Stimulated activated effector memory CD8-positive, alpha-beta T cell treated with anti-CD3 and anti-CD28 coated beads, Interleukin-12 subunit alpha, Interleukin-12 subunit beta, amount 100 ng/mL, for 72 hours (primary cell): ENCODE measurements at places on chromosomes 7 and 10.

- no peak for DNase-seq
Measured at GRCh38 chr7:28596245-28596935, 184.1 kb downstream of the CREB5 start.

GRCh38 chr10:28839600-28840007 lies 162.3 kb downstream of the BAMBI start:
- DNase-seq = no peak

GRCh38 chr7:7738177-7738576 lies 19.8 kb upstream of the RPA3 start:
- DNase-seq = no peak

DNA sequence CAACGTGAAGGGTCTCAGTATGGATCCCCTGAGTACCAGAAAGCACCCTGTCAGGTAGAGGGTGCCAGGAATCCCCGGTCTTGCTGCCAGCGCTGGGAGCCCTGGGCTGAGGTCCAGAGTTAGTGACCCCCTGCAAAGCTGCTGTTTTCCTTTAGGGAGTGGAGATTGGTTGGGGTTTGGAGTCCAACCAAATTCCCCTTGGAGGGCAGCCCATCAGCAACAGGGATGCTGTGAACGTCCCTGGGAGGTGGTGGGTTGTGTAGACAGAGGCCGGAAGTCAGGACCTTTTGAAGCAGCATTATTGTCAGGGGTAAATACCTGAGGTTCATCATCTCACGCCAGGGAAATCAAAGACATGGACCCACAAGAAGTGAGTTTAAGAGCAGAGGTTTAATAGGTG lies 104.2 kb downstream of the COL26A1 start:
- no peak for DNase-seq

DNA sequence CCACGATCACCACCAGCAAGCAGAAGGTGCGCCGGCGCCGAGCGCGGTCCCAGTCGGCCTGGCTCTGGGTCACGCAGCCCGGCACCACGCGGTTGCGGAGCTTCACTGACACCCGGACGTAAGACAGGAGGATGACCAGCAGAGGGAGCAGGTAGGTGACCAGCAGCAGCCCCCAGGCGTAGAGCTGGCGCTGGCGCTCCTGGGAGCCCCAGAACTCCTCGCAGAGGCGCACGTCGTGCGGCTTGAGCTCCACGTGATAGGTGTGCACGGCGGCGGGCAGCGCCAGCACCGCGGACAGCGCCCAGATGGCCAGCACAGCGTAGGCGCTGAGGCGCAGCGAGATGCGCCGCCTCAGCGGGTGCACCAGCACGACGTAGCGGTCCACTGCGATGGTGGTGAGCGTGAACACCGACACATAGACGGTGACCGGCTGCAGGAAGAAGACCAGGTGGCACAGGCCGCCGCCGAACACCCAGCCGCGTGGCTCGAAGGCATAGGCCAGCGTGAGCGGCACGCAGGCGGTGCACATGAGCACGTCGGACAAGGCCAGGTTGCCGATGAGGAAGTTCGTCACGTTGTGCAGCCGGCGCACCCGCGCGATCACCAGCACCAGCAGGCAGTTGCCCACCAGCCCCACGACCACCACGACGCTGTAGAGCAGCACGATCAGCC lies 920 bp downstream of the PRLHR start:
- no peak for DNase-seq

GRCh38 chr10:15483215-15484075 lies 112.4 kb upstream of the FAM171A1 start:
- DNase-seq = no peak

DNA sequence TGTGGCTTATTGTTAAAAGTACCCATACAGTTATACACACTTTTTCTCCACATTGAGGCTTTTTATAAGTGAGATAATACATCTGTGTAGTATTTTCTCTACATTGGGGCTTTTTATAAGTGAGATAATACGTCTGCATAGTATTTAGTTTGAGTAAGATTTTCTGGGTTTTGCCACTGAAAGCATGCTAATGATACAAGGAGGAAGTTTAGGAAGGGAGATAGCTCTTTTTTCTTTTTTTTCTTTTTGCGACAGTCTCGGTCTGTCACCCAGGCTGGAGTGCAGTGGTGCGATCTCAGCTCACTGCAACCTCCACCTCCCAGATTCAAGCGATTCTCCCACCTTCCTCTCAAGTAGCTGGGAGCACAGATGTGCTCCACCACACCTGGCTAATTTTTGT lies 13.3 kb downstream of the FAM107B start:
- no peak for DNase-seq

DNA sequence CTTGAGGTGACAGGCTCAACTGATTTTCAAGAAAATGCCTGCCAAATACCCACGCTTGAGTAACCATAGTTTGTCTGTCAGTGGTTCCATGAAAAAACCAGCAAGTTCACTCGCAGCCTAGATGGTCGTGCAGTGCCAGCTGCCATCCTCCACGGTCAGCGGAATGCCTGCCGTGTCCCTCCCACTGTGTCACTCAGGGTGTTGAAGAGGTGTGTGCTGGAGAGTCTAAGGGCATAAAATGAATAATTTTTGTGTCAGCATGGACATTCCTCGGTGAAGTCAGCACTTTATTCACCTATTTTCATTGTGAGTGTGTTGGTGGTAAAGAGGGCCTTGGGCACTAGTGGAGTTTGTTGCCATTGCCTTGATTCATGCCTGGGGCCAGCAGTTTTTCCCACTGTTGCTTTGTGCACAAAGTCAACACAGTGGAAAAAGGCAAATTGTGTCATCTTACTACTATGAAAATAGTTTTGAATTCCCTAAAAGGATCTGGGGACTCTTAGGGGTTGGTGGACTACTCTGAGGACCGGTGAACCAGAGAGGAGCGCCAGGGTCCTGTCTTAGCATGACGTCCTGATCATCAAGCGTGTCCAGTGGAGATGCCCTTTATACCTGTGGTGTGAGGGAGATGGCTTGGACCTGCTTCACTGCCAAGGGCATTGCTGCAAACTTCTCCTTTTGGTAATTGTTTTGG lies 17.6 kb downstream of the MINDY4 start:
- DNase-seq = no peak

DNA sequence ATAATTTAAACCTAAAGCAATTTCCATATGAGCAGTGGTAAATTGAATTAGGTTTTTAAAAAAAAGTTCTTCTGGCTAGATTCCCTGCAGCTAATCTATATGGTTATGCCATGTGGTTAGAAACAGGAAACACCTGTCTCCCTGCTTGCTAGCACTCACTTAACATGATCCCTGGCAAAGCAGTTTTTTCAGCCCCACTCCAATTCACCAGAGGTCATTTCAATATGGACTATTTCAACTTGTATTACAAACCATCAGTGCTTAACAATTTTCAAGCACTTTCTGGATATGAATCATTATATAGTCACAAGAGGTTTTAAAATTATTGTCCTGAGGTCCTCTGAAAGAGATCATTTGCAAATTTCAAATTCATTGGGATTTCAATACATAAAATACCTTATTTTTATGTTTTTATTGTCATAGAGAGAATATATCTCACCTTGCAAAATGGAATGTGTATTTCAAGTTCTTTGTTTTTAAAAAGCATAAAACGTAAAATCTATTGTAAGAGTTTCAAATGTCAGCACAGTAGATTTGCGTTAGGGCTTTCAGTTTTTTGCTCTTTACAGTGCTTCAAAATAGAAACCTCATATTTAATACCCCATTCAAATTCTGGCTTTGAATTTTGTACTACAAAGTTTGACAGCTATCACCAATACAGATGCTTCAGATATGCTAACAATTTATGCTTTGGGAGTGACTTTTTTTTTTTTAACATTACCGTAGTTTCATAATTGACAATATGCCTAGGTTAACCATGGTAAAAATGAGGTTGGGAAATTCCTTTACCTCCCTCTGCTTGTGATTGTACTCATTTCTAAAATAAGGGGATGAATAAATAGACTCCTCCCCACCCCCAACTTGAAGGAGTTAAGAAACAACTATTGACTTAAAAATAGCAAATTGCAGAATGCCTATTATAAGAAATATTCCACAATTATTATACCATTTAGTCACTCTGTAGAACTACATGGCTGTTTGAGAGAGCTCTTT lies 117.5 kb upstream of the HGF start:
- no peak for DNase-seq

GRCh38 chr7:75979759-75980429 lies 14.5 kb downstream of the TMEM120A start:
- no peak for DNase-seq

GRCh38 chr10:46236546-46236887 lies 50.3 kb upstream of the ANTXRL start:
- peak; percentile 40 for DNase-seq

GRCh38 chr10:48981310-48981907 lies 41.8 kb upstream of the LRRC18 start:
- peak; percentile 31 for DNase-seq

GRCh38 chr10:11842411-11842810 lies 19.3 kb downstream of the PROSER2 start:
- no peak for DNase-seq

GRCh38 chr10:75294518-75294865 lies 58.7 kb upstream of the COMTD1 start:
- DNase-seq = no peak

DNA sequence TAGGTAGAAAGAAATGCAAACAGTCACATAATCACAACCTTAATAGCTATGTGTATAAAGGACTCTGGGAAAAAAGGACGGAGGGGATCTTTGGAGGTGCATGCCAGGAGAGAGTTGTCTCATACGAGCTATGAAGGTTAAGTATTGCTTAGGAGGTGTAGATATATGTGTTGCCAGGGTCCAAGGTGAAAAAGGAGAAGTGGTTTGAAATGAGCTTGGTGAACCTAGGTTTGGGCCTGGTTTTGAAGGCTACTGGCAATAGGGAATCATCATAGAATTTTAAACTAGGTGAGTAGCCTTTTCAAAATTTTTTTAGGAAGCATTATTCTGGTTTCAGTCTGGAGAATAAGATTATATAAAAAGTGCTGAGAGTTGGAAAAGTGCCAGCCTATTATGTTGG lies 336.8 kb downstream of the AUTS2 start:
- DNase-seq = no peak

DNA sequence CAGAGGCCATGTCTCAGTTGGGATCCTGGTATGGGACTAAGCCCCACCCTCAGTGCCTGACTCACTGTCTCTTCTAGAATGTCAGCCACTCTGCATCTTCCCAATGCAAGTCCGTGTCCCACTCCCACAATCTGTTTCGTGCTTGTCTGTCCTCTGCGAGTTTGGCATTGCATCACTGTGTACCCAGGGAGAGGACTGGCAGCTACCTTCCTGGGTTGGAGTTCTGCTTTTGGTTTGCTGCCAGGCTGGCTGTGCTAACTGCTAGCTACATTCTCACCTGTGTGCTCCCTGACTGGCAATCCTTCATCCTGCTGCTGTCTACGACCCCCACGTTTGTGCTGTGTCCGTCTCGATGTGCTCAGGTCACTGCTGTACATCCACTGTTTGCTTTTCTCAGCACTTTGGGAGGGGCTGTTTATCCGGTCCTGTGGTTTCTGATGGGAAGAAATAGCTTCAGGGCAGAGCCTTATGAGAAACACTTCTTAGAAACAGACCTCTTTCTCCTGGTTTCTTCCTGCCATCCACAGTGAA lies 56.0 kb upstream of the GLI3 start:
- no peak for DNase-seq

DNA sequence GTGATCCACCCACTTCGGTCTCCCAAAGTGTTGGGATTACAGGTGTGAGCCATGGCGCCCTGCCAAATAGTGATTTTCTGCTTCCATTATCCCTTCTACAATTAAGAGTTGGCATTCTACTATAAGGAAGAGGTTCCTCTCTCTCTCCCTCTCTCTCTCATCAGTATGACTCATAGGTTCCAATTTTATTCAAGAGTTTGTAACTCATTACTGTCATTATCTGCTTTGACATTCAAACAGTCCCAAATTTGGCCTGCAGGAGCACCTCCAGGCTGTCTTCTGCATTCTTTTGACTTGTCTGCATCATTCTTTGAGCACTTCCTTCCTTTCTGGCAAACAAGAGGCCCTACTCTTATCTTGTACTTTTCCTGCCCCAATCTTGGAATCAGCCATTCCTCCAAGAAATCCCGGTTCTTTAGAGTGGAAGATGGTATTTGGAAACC lies 33.2 kb upstream of the CALU start:
- no peak for DNase-seq

- no peak for DNase-seq
Measured at GRCh38 chr7:69399401-69399800, 198.9 kb upstream of the AUTS2 start.

- no peak for DNase-seq
Measured at GRCh38 chr10:6354168-6354772, 151.5 kb downstream of the PFKFB3 start.

DNA sequence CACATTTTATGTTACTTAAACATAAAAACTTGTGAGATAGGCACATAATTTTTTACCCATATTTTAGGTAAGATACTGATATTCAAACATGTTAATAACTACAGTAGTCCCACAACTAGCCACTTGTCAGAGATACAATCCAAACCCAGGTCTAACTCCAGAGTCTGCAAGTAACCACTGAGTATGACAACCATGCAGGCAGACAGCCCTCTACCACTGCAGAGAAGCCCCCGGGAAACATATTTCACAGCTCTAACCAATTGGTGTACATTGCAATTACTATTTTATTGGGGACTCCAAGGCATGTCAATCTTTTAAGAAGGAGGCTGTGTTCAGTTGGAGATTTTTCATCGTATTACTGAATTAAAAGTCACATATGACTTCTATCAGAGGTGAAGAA lies 107.2 kb upstream of the FAM133B start:
- DNase-seq = no peak

DNA sequence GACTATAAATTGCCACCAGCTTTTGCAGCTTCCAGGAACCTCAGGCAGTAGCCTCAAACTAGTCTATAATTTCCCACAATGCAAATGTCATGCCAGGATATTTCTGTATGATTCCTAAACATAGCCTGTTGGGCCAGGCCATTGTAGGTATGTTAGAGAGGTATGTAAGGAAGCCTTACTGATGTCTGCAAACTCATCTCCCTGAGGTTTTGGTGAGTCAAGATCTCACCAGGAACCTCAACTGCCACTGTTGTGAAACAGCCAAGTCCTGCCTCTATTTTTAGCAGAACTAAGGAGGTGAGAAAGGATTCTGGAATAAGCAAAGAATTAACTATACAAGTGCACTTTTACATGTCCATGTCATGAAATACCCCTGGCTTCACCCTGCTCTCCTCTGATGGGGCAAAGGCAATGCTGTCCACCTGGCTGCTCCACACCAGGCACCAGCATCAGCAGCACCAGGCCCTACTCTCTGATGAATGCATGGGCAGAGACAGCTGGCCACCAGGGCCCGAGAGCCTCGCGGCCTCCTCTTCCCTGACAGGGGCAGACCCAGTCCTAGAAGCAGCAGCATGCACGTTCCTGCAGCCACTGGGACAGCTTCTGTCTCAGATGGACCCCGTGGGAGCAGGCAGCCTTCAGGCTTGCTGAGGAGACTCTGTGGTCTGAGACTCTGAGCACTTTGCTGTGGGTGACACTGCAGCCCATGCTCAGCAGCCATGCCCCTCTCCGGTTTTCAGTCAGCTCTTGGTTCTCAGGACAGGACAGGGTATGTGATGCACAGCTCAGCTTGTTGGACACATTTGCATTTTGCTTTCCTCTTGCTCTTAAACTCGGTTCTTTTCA lies 147.3 kb downstream of the ZMYND11 start:
- DNase-seq = peak; percentile 69
